ENCODE measurements at places on chromosomes 12 and 14.

DNA sequence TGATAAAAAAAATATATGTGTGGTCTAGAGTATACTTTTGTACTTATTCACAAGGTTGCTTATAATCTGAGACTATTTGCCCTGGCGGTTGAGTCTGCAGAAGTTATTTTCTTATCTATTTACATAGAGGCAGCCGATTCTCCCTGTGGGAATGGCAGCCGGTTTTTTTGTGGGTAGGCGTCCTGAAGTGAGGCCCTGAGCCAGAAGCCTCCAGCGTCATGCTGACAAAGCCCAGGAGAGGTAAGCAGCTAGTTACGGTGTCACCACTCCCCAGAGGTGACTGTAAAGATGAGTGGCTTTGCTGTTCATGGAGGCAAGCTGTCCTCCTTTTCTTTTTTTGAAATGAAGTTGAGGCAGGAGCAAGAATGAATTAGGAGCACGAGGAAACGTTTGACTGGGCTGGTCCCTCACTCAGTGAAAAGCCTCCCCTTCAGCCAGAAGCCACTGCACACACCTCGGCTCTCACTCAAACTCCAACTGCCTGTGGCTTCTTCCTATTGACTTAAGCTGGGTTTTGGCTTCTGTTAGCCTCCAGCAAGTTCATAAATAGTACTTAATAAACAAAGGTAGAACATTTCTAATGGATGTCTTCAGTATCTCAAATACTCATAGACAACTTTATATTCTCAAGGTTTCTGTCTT, 21.5 kb downstream of the PAX9 start:
- no peak for DNase-seq

DNA sequence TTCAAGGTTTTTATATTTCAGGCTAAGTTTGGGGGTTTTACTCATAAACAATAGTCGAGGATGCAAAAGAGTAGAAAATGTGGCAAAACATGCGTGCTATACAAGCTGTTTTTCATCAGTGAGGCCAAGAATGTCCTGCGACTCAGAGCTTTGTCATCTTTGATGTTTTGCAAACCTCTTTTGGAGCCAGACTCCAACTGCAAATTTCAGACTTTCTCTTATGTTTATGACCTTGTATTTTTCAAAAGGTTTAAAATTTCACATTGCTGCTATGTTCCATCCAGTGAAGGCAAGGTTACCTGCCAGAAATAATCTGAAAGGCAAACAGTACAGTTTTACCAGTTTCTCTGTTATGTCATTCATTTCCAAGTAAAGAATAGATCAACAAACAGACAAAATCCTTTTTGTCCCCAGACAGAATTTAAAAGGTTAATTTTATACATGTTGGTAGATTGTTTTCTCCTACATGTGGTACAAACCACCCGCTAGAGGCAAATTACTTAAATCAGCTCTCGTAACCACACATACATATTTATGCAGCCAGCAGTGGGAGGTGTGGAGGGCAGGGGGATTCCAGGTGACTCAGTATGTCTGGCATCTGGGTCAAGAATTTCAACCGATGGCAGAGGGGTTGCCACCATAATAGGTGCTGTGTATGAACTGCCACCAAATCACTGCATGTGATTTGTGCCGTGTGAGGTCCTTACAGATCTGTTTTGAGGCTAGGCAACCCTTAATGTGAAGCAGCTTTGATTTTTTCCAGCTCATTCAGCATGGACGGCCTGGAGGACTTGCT, 119.8 kb upstream of the CPM start:
- DNase-seq, result no peak

DNA sequence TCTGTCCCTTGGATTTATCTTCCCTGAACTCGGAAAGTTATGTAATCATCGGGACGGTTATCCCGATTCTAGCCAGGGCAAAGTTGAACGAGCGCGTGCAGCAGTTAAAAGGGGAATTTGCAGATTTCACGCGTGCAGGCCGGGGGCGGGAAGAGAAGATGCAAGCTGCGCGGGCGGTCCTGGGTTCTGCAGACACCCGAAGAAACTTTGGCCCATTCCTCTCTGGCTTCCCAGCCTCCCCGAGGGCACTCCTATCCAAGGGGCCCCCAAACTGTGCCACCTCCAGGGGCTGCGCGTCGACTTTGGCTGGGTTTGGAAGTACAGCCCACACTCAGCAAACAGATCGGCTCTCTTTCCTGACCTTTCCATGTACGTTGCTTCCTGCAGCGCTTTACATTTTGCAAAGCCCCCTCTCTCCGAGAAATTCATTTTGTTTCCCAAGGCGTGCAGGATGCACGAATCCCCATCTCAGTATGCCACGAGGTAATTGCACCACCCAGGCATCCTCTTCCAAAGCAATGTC, 941 bp upstream of the PPP1CC start:
- peak; percentile 31 for DNase-seq

DNA sequence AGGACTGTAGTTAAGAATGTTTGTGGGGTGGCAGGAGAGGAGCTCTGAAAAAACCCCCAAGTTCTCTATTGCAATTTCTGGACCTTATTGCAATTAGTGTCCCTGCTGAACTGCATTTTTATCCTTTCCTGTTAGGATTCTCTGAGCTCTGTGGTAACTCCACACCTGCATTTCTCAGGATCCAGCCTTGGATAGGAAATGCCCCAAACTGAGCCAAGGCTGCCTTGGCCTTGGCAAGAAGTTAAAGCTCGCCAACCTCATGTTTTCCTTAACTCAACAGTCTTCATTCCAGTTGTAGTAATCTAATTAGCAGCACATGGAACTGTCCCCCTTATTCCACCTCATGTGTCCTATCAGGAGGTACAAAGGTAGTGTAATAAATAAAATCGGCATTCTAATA, 66.5 kb downstream of the C12orf75 start:
- DNase-seq, result peak; percentile 15

GRCh38 chr14:72920008-72920407, 6.3 kb upstream of the DCAF4 start:
- no peak for DNase-seq

Measured in hindlimb muscle (tissue), 1 donor.